Ureter (tissue), 1 donor: ENCODE measurements at places on chromosomes 5 and 9.

DNA sequence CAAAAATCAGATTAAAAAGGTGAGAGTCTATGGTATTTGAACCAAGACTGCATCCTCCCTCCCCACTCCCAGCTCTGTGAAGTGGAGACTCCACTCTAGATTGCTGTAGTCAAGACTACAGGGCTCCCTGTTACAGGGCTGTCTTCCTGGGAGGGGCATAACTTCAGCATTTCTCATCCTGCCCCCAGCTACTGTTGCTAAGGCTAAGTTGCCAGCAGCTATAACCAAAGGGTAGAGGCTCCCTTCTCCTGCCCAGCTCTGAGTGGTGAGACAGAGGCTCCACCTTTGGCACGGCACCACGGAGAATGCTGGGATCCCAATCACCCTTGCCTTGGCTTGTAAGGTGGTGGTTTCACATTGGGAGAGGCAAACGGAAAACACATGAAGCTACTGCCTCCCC lies 39.2 kb upstream of the GCNT4 start:
- no peak for DNase-seq

- no peak for DNase-seq
These were observed 592.6 kb upstream of the CDH6 start for GRCh38 chr5:30600892-30601291.

DNA sequence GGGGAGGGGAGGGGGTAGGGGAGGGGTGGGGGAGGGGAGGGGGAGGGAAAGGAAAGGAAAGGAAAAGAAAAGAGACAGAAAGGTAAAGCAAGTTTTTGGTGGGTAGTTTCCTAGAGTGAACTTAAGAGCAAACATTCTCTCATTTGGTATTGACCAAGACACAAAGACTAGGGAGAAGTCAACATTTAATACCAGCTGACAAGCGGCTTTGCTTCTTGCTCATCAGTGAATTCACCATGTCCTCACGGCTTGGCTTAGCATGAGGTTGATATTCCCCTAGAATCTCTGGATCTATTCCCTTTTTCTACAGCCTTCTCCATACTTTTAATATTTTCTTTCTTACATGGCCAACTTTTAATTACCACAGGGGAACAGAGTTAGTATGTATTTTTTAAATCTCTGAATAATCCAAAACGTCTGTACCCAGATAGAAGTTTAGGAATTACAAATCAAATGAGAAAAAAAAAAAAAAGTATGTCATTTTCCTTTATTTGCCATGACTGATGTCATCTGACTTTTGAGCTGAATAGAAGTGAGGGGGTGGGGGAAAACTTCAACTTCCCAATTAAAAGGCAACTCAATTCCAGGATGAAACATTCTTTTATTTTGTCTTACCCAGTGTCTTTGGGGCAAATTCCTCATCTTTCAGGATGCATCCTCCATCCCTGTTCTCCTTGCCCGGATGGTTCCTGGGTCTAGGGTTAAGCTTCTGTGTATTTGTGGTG lies 40.1 kb upstream of the GLIS3 start:
- no peak for DNase-seq

- no peak for DNase-seq
These were observed 141.0 kb downstream of the AGTPBP1 start for GRCh38 chr9:85600675-85601263.

- DNase-seq = no peak
These were observed 1.2 kb downstream of the ABO start for GRCh38 chr9:133273819-133274218.

GRCh38 chr5:137760719-137761516 lies 6.8 kb upstream of the HNRNPA0 start:
- no peak for DNase-seq

GRCh38 chr9:94864196-94864595 lies 137.7 kb downstream of the AOPEP start:
- DNase-seq = no peak

DNA sequence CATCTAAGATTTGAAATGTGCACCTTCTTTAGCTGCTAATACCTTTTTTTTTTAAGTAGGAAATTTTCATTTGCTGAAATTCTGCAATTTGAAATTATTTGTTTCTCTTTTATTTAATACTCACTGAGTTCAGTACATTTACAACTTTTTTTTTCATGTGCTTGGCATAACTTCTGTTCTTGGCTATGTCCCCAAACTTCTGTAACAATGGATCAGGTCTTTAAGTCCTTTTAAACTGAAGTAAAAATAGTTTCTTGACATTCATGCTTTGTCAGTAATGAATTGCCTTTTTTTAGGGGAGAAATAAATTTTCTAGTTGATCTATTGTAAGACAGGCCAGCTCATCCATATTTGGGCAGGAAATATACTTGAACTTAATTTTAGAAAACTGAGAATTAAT lies 41.5 kb downstream of the EDIL3 start:
- DNase-seq = no peak

- no peak for DNase-seq
These were observed 7.9 kb upstream of the RIMOC1 start for GRCh38 chr5:41896230-41896629.

GRCh38 chr9:18393340-18394130 lies 80.4 kb upstream of the ADAMTSL1 start:
- DNase-seq = peak; percentile 45

GRCh38 chr5:168802337-168802736 lies 223.2 kb upstream of the PANK3 start:
- no peak for DNase-seq

DNA sequence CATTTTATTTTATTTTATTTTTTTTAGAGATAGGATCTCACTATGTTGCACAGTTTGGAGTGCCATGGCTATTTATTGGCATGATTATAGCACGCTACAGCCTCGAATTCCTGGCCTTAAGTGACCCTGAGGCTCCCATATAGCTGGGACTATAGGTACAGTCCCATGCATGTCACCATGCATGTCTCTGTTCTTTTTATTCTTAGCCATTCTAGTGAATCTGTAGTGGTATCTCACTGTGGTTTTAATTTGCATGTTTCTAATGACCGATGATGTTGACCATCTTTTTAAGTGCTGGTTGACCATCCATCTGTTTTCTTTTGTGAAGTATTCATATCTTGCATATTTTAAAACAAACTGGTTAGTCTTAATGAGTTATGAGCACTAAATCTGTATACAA lies 76.1 kb downstream of the SLC44A1 start:
- DNase-seq = no peak

DNA sequence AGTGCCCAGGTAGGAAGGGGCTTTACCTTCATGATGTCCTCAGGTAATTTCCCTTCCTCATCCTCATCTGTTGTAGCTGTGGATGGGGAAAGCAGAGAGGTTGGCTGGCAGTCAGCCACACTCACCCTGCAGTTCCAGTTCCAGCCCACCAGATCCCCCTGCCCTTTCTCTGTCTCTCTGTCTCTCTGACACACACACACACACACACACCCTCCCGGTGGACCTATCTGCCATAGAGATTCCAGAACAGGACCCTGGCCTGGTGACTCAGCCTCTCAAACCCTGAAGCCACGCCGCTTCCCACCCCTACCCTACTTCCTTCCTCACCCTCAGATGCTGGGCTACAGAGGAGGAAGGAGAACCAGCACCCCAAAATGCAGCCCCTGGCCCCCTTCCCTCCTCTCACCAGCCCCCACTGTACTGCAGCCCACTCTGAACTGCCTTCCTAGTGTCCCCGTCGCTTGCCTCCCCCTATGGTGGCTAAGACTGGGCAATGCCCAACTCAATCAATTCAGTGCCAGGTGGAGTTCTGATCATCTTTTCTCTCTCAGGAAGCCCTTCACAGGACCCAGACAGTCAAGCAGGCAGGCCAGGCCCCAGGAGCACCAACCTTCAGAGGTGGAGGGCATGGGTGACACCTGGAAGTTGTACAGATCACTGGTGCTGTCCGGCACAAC lies 4.8 kb downstream of the IRF1 start:
- no peak for DNase-seq

DNA sequence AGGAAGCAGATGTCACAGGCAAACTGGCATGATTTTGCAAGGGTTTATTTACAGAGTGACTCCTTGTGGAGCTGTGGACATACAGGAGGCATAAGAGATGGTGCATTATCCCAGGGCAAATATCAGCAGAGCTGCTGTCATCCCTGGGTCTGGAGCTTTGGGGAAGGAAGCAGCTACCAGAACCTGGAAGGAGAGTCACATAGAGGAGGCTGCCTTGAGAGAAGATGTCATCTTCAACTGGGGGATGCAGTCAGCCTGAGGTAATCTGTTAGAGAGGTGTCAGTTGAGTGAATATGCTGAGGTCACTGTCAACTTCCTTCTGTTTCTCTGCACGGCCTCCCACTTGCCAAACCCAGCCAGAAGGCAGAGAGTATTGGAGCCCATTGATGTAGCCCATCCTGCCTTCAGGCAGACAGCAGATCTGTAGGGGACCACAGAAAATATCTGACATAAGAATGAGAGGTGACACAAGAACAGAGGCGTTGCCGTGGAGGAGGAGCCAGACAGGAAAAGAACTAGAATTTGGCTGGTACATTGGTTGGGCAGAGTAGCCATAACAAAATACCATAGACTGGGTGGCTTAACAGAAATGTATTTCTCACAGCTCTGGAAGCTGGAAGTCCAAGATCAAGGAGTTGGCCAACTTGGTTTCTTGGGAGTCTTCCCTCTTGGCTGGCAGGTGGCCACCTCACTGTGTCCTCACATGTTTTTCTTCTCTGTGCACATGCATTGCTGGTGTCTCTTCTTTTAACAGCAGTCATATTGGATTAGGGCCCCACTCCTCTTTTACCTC lies 102.8 kb downstream of the SNX18 start:
- no peak for DNase-seq

- no peak for DNase-seq
These were observed 228.8 kb downstream of the CD180 start for GRCh38 chr5:66967826-66968262.

GRCh38 chr5:108634010-108634616 lies 113.6 kb upstream of the FER start:
- DNase-seq = no peak

GRCh38 chr5:67248703-67249589 lies 52.3 kb upstream of the CD180 start:
- peak; percentile 78 for DNase-seq

GRCh38 chr5:132428147-132428482 lies 58.6 kb downstream of the SLC22A5 start:
- DNase-seq = no peak

DNA sequence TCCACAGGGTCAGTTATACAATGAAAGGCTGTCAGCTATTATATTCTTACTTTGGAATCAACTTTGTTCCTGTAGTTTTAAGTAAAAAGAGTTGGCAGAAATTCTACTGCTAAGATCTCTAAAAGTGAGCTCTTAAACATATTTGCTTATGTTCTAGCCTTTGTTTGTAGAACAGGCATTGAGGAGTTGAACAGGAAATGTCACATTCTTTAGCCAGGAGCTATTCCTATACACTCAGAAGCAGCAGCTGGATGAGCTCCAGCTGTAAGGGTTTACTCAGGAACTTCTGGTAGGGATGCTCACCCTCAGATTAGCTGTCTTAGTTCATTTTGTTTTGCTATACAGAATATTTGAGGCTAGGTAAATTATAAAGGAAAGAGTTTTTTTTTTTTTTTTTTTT lies 22.4 kb upstream of the SPINK14 start:
- peak; percentile 53 for DNase-seq

DNA sequence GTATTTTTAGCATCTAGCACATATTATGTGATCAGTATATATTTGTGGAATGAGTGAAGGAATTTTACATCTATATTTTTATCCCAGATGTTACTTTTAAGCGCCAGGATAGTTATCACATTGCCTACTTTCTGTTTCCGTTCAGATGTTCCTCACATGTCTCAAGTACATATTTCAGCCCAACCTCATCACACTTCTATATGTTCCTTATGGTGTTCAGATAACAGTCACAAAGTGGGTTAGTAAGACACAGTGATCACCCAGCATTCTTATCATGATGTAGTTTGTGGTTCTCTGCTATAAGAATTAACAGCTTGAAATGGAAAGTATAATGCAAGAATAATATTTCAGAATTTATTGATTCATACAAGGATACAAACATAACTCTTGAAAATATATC lies 170.0 kb upstream of the RASA1 start:
- DNase-seq = no peak

DNA sequence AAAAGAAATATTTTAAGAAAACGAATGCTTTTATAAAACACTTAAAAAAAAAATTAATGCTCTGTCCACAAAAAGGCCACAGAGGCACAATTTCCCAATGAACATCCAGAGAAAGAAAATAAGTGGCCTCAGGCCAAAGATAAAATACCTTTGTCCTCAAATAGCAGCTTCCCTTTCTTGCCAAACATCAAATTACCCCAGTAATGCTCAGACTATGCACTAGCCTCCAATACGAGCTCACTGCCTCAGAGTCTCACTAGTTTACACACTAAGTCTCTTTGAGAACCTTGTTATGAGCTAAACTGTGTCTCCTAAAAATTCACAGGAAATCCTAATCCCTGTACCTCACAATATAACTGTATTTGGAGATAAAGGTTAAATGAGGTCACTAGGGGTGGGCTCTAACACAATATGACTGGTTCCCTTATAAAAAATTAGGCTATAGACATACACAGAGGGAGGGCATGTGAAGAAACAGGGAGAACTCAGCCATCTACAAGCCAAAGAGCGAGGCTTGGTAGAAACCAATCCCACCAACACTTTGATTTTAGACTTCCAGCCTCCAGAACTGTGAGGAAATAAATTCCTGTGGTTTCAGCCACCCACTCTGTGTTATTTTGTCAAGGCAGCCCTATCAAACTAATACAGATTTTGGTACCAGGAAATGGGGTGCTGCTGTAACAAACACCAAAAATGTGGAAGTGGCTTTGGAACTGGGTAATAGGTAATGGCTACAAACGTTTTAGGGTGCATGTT lies 4.4 kb downstream of the MPDZ start:
- no peak for DNase-seq

DNA sequence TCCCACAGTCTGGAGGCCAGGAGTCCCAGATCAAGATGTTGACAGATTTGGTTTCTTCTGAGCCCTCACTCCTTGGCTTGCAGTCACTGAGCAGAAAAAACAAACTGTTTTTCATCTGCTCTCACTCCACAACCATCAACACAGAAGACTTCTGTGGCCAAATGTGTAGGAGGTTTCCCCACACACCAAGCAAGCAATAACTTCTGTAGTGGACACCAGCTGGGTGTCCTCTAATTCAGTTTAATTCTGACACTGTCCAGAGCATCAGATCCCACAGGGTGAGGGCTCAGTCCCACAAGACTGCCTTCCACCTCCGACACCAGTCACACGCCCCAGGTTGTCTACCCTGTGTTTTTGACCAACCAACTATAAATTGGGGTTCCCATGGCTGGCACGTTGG lies 209.9 kb downstream of the AOPEP start:
- no peak for DNase-seq

DNA sequence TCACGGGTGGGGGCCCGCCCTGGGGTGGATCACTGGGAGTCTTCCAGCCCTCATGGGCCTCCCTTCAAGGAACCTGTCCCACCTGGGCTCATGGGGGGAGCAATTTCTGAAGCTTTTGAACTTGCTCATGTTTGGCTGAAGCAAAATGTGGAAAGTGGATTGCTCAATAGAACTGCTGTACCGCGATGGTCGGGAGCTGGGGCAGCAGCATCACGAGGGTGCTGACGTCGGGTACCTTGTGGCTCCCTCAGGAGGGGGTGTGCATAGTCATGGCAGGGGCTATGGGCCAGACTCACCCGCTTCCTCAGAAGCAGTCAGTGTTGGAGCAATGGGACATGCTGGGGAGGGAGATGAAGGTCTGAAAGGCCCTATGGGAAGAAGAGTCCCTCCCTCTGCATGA lies 57.9 kb downstream of the PRRT1B start:
- DNase-seq = no peak

GRCh38 chr9:90939351-90939750 lies 137.7 kb downstream of the SYK start:
- no peak for DNase-seq

- DNase-seq = no peak
These were observed 12.9 kb downstream of the TRAF2 start for GRCh38 chr9:136899196-136899595.
